ENCODE measurements at places on chromosomes 5 and 9.
A peak's percentile ranks its signal among the peaks of the same experiment; 100 is the strongest.

- peak; percentile 66 for DNase-seq
Observed at GRCh38 chr5:103258957-103259704, 568 bp downstream of the MACIR start.

GRCh38 chr9:126499911-126500599, 113.7 kb upstream of the LMX1B start:
- DNase-seq: no peak

GRCh38 chr5:89735082-89735481, 674.5 kb downstream of the CETN3 start:
- DNase-seq: no peak

DNA sequence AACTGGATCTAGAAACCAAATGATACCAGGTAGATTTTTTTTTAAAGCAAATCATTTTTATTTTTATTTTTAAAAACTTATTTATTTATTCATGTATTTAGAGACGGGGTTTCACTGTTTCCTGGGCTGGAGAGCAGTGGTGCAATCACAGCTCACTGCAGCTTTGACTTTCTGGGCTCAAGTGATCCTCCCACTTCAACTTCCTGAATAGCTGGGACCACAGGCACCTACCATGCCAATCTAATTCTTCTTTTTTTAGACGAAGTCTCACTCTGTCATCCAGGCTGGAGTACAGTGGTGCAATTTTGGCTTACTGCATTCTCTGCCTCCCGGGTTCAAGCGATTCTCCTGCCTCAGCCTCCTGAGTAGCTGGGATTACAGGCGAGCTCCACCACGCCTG, 41.3 kb upstream of the CDK20 start:
- DNase-seq: no peak

GRCh38 chr9:135070198-135070951, 17.1 kb upstream of the OLFM1 start:
- DNase-seq: no peak

- no peak for DNase-seq
Observed at GRCh38 chr9:106936680-106937079, 73.7 kb downstream of the ZNF462 start.

- DNase-seq: no peak
Observed at GRCh38 chr9:100012279-100012678, 86.5 kb downstream of the ERP44 start.

DNA sequence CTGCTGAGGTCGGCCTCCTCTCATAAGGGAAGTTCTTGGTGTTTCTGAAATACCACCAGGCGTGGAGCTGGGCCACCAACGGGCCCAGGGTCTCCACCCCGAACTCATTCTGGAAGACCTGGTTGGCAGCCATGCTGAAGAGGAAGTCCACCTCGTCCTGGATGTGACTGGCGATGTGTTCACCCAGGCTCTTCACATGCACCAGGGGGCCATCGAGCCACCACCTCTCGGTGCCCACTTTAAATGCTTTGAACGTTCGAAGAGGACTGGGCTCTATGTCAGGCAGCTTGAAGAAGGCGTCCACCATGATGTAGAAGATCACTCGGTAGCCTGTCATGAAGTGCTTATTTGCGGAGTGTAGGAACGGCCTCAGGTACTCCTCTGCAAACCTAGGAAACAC, 15.1 kb downstream of the GLT6D1 start:
- DNase-seq: no peak

DNA sequence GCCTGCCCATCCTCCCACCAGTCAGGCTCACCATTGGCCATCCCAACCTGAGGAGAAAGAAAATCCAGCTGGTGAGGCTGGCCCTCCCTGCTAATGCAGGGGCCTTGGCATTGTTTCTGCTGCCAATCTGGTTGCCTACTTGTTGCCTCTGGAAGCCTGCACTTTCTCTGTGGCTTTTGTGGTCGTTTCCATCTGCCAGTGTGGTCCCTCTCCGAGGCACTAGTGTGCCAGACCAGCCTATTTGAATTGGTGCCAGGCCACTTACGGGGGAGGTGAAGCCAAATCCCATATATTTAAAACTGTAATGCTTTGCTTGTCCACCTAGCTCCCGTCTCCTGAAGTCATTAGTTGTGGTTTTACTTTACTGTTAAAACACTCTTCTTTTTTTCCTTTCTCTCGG, 213.4 kb upstream of the ADAMTSL1 start:
- no peak for DNase-seq

DNA sequence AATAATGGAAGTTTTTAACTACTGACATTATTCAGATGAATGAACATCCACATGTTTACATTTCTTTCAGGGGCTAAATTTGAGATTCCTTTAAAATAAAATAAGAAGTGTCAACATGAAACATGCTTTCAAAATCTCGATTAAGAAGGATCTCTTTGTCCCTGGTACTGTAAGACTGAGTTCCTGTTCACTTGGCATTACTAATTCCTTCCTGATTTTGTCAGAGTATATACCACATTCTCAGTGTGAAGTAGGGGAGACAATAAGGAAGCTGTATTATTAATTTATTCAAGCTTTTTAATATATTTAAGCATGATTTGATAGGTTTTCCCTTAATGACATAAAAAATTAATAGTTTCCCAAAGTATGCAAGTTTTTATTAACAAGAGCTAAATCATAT, 81.5 kb upstream of the GRHPR start:
- DNase-seq: no peak

- no peak for DNase-seq
Observed at GRCh38 chr5:150300496-150301169, 2.1 kb downstream of the ARSI start.

GRCh38 chr5:132013006-132013689, 1.7 kb upstream of the ACSL6 start:
- DNase-seq: no peak

DNA sequence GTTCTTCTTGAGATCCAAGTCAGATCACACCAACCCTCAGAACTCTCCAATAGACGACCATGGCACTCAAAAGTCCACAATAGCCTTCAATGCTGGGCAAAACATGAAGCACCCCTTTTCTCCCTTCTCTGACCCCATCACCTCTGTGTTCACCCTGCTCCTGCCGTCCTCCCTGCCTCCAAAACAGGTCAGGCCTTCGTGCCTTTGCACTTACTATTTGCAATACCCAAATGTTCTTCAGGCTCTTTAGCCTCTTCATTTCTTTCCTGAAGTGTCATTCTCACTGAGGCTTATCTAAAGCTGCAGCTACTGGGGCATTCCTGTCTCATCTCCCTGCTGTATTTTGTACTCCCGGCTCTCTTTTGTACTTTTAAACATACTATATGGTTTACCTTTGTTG, 2.0 kb upstream of the ROPN1L start:
- no peak for DNase-seq

GRCh38 chr5:53397845-53398244, 82.6 kb upstream of the FST start:
- DNase-seq: no peak

DNA sequence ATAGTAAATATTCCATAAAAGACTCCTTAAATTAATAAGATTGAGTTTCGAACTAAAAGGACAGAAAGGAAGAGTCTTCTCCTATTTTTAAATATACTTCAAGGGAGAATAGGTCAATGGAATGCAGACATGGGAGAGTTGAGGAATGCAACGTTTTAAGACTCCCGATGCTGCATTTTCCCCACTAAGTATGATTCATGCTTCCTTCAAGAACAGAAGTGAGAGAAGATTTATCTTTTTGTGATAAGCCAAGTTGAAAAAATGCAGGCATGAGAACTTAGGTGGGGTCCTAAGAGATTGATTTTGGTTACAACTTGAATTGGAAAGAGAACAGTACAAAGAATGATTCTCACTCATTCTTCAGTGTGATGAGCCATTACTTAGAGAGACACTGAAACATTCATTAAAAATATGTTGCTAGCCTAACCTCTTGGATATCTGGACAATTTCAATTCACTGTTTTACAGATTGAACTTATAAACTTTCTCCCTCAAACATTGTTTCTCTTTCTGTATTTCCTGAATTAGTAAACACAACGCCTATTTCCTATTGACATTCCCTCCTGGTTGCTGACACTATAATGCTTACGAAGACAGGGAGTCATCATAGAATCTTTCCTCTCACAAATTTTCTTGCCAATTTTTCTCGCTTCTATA, 1666.1 kb upstream of the WWC1 start:
- DNase-seq: no peak

DNA sequence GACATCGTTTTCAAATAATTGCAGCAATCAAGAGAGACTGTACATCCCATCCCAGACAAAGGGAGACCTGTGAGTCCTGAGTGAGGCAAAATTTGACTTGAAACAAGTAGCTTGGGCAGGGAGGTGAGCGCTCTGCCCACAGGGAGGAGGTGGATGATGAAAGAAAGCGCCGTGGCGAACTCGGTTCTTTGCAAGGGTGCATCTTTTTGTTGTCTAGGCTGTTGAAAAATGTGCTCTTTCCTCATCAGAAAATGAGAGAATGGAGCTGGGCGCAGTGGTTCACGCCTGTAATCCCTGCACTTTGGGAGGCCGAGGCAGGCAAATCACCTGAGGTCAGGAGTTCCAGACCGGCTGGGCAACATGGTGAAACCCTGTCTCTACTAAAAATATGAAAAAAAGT, 150.5 kb downstream of the GAPVD1 start:
- DNase-seq: no peak

DNA sequence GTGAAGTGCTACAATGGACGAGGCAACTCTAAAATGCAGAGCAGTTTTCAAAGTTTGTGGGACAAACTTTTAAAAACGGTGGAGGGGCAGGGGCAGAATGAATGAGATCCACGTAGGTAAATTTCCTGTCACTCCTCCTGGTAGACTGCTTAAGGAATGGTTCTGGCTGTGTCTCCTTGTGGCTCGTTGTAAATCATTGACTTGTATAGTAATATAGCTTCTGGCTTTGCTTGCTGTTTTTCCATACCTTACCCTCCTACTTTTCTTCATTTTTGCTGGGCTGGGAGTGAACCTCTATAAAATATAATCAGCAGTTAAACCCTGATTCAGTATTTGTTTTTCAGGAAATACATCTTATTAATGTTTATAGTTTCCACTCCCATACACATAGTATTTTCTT, 235.7 kb downstream of the TUSC1 start:
- no peak for DNase-seq

- no peak for DNase-seq
Observed at GRCh38 chr9:112648624-112649023, 69.3 kb downstream of the INIP start.

DNA sequence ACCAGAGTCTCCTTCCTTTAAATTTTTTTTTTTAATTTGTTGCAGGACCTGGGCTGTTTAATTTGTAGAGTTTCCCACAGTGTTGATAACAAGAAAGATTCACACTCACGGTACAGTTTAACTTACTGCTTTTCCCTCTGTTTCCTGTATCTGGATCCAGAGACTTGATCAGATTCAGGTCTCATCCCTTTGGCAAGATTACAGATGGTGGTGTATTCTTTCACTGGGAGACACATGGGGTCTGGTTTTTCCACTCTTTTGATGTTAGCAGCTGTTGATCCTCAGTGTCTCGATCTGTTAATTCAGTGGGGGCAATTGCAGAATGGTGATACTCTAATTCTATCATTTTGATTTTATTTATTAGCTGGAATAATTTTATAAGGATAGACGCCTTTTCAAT, 75.4 kb upstream of the TNFAIP8 start:
- no peak for DNase-seq

DNA sequence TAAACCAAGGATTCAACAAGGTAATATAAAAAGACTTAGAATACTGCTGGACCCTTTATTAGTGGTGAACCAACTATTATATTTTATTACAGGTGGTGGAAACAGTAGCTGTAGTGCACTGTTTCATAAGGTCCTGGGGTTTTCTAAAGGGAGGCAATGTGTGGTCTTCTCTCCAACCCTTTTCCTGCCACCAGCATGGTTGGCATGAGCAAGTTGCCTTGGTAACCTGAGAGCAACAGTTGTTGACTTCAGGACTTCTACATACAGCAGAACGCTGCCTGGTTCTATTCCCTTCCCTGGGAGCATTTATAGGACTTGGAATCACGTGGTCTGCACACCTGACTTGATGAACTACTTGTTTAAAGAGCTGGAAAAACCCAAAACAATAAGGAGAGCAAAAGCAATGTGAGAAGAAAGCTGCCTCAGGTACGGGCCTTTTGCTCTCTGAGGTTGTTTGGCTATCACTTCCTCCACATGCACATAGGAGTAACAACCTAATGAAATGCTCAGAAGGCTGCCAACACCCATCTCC, 81.1 kb upstream of the RAI14 start:
- no peak for DNase-seq

DNA sequence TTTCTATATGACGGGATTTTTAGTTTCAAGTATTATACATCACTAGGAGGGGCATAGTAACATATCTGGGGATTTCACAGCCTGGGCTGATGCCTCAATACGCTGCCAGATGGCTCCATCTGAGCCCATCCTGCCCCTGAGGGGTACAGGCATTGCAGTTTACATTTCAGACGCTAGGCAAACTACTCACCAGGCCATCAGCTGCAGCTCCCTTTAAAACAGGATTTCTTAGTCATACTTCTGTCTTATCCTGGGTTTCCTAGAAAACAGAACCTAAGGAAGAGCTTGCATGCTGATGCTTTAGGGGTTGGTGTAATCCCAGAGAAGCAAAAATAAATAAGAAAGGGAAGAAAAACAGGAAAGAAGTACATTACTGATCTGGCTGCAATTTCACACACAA, 372.8 kb upstream of the PIK3R1 start:
- no peak for DNase-seq

DNA sequence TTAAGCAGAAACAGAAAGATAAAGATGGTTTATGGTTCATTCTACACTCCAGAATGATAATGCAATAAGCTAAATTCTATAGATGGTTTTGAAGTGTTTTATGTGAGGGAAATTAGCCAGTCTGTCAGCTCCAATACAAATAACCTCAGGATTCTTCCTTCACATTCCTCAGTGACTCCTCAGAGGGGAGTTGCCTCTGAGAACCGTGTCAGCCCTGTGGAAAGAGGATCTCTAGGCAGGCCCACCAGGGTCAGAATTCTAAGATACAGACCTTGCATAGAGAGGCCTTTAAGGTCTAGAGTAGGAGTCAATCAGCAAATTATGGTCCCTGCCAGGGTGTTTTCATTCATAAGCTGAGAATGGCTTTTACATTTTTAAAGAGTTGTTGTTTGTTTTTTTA, 26.6 kb downstream of the RUSC2 start:
- DNase-seq: no peak

- DNase-seq: no peak
Observed at GRCh38 chr9:87686520-87687090, 39.3 kb upstream of the CTSL start.

DNA sequence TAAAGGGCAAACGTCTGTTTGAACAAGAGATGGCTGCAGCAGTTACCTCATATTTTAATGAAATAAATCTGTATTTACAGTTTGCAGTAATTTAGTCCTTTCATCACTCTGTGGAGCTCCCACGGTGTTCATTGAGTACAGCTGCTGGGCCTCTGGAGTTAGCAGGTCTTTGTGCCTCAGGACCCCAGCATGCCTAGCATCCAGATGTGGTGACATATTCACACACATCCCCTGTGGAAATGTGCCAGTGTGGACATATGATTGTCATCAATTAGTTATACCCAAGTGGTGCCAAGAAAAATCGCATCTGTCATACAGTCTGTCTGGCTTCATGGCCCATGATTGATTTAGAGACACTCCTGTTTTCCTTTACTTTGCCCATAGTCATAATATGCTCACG, 77.3 kb downstream of the NNT start:
- no peak for DNase-seq

Data from stimulated activated CD4-positive, alpha-beta T cell treated with anti-CD3 and anti-CD28 coated beads, TNF-alpha, amount 100 ng/mL, for 4 hours (primary cell).